ENCODE measurements at places on chromosomes 6 and 20.

GRCh38 chr6:146884728-146885127 lies 286.0 kb downstream of the ADGB start:
- no peak for DNase-seq

- peak; percentile 69 for DNase-seq
These were observed 171.3 kb downstream of the CDC5L start for GRCh38 chr6:44558832-44559251.

GRCh38 chr6:56484669-56485068 lies 158.0 kb downstream of the DST start:
- peak; percentile 35 for DNase-seq

- no peak for DNase-seq
These were observed 46.8 kb downstream of the ELOVL5 start for GRCh38 chr6:53301801-53302537.

- no peak for DNase-seq
These were observed 51.8 kb downstream of the FOXA2 start for GRCh38 chr20:22532598-22532997.

DNA sequence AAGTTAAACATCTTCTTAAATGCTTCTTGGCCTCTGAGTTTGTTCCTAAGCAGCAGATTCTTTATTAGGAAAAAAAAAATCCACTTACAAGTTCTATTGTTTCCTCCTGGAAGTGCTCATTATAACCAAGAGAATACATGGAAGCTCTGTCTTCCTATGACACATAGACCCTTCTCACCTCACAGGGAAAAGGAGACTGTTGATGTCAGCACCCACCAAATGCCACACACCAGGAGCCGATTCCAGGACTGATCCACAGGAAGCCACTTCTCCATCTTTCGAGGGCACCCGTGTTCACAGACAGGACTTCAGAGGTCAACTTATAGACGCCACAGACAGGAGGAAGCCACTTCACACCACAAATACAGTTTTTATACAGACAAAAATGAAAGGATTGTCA lies 13.4 kb upstream of the BNIP5 start:
- no peak for DNase-seq

GRCh38 chr6:80527552-80528052 lies 421.1 kb downstream of the BCKDHB start:
- DNase-seq = no peak

DNA sequence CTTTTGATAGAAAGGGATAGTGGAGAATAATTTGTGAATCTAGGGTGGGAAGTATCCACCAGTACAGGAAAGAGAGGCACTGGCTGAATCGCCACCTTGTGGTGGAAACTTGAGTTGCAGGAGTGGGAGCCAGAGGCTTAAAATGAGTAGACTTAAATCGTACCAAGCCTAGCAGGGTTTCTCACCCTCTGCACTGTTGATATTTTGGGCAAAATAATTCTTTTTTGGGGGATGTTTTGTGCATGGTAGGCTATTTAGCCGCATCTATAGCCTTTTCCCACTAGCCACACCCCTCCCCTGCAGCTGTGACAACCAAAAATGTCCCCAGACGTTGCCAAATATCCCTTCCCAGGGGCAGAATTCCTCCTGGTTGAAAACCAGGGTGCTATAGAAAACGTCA lies 119.1 kb downstream of the DHX35 start:
- DNase-seq = peak; percentile 77

DNA sequence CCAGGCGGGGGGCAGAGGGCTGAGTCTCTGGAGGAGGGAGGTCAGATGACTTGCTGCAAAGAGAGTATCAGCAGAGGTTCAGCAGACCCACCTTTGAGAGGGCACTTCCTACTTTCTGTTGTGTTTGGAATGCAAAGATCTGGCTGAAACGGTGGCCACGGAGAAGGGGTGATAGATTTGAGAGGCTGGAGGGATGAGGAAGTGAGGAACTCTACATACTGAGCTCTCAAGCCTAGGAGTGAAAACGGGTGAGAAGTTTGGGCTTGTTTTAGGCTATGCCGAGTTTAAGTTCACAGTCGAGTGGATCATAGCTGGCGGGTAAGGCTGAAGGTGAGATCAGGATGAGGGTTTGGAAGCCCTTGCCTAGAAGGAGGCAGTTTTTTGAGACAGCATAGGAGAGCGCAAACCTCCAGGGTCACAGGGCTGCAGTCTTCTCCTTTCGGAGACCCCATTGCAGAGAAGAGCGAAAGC lies 477 bp upstream of the ITPA start:
- peak; percentile 8 for DNase-seq

GRCh38 chr6:128499079-128499731 lies 21.2 kb downstream of the PTPRK start:
- DNase-seq = no peak

DNA sequence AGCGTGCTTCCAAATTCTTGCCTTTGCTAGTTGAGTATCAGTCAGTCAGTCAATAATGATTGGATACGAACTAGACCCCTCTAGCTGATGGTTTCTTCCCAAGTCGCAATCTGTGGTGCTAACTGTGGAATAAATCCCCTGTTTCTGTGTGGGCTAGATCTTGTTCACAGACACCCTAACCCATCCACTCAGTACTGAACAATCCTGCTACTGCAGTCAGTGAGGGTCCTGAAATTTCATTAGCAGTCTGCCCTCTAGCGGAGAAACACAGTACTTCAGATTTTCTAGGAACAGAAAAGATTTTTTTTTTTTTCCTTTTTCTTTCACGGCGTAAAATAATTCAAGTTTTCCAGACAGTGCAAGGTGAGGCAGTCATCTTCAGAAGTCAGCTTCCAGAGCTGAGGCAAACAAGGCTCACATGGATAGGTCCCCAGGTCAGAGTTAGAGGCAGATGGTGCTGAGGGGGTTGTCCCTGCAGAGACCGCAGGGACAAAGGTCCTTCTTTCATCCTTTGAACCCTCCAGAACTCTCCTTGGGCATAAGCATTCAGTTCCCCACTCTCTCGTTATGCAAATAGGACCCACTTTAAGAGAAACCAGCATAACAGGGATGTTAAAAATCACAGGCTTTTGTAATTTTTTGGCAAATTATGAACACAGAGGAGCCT lies 119.6 kb downstream of the SCML4 start:
- DNase-seq = peak; percentile 57

- no peak for DNase-seq
These were observed 709.9 kb downstream of the TFAP2A start for GRCh38 chr6:9704989-9705388.

- DNase-seq = no peak
These were observed 181.2 kb upstream of the JAG1 start for GRCh38 chr20:10854976-10855375.

GRCh38 chr6:13188306-13188705 lies 140.0 kb downstream of the TBC1D7 start:
- no peak for DNase-seq

- peak; percentile 78 for DNase-seq
These were observed 400.2 kb downstream of the QKI start for GRCh38 chr6:163814494-163815364.

DNA sequence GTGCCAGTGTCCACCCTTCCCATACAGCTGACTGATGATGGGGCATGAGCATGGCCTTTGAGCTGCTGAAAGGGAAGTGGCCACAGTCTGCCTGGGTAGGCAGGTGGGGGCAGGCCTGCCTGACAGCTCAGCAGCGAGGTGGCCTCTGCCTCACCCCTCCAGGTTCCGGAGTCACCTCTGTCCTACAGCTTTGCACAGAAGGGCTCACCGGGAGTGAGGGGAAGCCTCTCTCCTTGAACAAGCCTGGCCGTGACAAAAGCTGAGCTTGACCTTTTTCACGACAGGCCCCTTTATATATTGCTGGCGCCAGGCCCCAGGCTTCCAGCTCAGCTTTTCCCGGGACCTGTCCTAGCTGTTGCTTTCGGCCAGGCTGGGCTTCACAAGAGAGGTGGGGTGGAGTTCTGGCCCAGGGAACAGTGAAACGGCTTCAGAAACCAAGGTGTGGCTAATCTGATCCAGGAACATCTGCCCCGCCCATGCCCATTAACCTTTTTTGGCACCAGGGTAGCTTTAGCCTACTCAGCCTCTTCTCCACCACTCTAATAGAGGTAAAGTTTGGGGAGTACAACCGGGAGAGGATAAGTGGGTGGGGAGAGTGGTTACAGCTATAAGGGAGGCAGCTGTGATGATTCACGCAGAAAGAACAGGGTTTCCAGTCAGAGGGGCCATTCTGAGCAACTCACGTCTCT lies 42.9 kb downstream of the C6orf132 start:
- DNase-seq = peak; percentile 64

DNA sequence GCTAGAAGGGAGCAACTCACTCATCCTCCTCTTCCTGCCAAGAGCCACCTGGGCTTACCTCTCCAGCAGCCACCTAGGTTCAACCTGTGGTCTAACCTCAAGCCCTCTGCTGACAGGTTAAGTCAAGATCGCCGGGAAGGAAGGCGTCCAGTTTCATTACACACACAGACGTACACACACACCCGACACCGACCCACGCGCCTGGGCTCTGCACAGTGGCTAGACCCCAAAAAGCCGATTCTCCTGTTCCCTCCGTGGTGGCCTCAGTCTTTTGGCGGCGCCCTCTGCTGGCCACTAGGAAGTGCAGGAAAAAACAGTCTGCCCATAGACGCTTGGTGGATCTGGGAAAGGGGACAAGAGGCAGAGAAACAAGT lies 52.8 kb downstream of the MRPL14 start:
- DNase-seq = peak; percentile 82

- no peak for DNase-seq
These were observed 13.5 kb downstream of the TSHZ2 start for GRCh38 chr20:52985687-52986086.
